Cortex of kidney (tissue), 1 donor: ENCODE measurements at places on chromosomes 16 and 17.

DNA sequence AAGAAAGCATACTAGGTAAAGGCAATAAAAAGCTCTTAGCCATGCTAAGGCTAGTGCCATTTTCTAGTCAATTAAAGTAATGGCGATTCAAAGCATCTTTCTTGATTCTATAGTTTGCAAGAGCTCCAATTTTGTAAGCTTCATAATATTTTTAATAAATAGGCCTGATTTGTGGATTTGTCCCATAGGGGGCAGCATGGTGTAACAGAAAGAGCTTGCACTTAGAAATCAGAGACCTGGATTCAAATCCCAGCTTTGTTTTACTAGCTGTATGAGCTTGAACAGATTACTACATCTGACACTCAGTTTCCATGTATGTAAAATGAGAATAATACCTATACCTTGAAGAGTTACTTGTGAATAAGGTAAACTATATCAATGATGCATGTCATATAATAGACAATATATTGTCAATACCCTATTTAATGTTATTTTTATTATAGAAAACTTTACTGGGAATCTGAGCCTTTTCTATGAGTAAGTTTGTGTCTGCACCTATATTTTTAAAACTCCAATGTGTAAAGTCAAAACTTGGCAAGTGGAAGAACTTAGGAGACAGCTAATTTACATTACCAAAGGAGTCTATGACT is 93.6 kb upstream of the NOG start:
- DNase-seq = no peak

- DNase-seq = no peak
These were observed 8.1 kb upstream of the NKD1 start for GRCh38 chr16:50539822-50540710.

GRCh38 chr16:78896280-78896679 is 704.3 kb downstream of the MAF start:
- no peak for DNase-seq

GRCh38 chr17:77882040-77882439 is 76.5 kb upstream of the TNRC6C start:
- no peak for DNase-seq

- DNase-seq = no peak
These were observed 631 bp downstream of the RETREG3 start for GRCh38 chr17:42608305-42609181.

GRCh38 chr17:61415374-61416210 is 15.9 kb downstream of the TBX2 start:
- DNase-seq = no peak

DNA sequence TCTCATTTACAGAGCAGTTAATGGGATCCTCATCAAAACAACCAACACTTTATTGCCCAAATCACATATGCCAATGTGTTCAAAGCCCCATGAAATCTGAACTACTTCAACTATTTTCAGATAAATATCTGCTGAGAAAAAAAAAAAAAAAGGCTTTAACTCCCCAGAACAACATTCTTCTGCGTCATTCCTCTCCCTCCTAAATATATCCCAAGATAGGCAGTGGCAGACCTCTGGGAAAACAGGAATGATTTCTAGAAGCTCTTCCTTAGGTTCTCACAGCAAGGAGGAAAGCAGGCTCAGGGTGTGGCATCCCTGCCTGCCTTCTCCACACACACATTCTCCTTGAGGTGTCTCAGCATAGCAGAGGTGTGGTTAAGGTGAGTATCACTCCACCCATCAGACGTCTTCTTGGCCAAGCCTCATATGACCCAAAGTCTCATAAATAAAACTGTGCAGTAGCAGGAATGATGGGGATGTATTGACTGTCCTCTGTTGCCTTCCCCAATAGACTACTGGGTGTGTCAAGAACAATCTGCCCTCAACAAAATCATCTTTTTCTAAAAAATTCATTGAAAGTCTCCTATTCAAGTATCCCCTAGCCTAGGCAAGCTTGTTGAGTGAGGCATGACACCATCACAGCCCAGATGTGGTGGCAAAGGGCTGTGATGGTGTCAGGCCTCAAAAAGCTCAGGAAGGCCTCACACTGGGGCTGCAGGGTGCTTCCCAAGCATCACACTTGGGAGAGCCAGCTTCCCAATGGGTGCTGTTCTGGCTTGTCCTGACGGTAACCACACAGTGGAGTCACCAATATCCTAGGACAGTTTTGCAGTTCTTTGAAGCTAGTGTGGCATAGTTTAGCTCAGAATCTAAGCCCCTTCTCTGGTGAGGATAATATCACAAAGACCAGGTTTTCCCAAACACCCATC is 135.4 kb upstream of the SOX9 start:
- no peak for DNase-seq
